BJ (cell line): ENCODE measurements at places on chromosomes 5 and 9. TPM values are rescaled to one million over a fixed set of nuclear protein-coding genes. Genes with fewer than 3 reads are reported as not detected.

GRCh38 chr9:121226175-121226574 is 24.5 kb upstream of the RAB14 start:
- no peak for DNase-seq

GRCh38 chr9:81621785-81622259 is 67.5 kb downstream of the TLE1 start:
- DNase-seq: no peak

- DNase-seq: no peak
Measured at GRCh38 chr5:9716838-9717281, 86.7 kb upstream of the TAS2R1 start.

GRCh38 chr5:112895682-112896081 is 26.3 kb downstream of the REEP5 start:
- no peak for DNase-seq

GRCh38 chr9:85420750-85421149 is 321.0 kb downstream of the AGTPBP1 start:
- no peak for DNase-seq

DNA sequence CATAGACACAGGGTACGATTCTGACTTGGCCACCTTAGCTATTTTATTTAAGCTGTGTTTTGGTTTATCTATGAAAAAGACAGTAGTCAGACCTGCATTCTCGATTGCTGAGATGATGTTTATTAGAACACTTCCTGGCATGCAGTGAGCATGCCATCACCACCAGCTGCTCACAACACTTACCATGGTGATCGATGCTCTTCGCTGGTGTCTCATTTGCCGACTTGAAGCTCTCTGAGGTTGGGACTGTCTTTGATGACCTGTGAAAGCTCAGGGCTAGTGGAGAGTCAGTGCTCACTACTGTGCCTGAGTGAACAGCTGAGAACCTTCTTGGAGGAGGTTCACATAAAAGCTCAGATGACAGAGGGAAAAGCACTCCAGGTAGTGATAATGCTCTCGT is 4.4 kb upstream of the C9orf153 start:
- DNase-seq: no peak

DNA sequence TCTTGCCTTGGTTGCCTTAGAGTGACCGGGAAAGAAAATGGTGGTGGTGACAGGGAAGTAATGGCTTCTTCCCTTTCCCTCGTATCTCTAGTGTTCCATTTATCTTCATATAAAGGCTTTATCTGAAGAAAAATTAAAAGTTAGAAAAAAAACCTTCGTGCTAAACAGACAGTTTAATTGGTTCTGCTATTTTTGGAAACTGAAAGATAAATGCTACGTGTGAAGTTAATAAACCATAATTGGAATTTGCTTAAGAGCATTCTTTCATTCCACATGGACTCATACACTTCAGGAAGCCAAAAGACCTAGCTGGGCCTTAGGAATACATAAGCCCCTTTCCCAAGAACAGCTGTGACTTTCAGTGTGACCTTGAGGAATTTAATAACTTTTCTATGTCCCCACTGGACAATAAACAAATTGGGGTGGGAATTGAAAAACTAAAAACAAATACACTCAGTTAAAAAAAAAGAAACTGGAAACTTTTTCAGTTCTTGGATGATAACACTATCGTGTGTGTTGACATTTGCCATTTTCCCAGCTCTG is 818.8 kb upstream of the WWC1 start:
- DNase-seq: no peak

GRCh38 chr5:174411479-174411819 is 312.9 kb upstream of the MSX2 start:
- DNase-seq: no peak

DNA sequence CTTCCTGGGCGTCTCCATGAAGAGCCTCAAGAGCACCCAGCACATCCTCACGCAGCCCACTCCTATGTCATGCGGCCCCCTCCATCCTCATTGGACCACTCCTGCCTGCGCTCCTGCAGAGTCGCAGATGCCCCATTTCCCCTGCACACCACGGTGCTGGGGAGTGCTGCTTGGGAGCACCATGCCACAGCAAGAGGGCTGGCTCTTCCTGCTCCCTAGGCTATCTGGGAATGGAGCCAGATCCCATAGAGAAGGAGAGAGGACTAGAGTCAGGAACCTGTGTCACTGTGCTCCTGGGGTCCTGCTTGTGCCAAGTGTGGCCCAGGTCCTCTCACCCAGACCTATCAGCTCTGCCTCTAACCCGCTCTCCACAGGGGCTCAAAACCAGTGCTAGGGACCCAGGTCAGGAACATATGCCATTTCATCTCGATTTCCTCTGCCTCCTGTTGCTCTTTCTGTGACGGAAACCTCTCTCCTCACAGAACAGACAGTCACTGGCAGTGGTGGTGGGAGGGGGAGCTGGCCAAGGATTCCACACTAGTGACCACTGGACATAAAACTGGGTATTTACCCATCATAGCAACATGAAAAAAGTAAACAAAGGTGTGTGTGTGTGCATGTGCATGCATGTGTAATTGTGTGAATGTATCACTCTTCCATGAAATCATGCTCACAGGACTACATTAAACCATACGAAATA is 178.4 kb downstream of the TTLL11 start:
- no peak for DNase-seq

GRCh38 chr9:23820451-23821374 is 5.3 kb downstream of the ELAVL2 start:
- DNase-seq: no peak

DNA sequence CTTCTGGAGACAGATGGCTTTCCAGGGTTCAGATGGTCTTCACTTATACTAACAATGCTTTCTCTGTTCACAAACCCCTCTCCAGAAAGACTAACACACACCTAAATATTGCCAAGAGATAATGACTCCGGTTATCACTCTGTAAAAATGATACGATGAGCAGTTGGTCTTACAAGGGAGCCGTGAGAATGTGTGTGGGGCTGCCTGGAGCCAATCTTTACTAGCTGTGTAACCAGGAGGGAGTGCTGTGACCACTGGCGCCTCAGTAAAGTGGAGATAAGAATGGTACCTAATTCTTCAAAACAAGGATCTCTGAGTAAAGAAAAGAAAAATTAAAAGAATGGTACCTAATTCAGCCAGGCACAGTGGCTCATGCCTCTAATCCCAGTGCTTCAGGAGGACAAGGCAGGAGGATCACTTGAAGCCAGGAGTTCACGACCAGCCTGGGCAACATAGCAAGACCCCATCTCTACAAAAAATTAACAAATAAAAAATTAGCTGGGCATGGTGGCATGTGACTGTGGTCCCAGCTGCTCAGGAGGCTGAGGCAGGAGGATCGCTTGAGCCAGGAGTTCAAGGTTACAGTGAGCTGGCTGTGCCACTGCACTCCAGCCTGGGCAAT is 39.9 kb upstream of the IL17B start:
- DNase-seq: no peak

GRCh38 chr9:104025104-104025503 is 69.0 kb upstream of the SMC2 start:
- no peak for DNase-seq

GRCh38 chr9:91921371-91921770 is 28.7 kb downstream of the ROR2 start:
- no peak for DNase-seq

DNA sequence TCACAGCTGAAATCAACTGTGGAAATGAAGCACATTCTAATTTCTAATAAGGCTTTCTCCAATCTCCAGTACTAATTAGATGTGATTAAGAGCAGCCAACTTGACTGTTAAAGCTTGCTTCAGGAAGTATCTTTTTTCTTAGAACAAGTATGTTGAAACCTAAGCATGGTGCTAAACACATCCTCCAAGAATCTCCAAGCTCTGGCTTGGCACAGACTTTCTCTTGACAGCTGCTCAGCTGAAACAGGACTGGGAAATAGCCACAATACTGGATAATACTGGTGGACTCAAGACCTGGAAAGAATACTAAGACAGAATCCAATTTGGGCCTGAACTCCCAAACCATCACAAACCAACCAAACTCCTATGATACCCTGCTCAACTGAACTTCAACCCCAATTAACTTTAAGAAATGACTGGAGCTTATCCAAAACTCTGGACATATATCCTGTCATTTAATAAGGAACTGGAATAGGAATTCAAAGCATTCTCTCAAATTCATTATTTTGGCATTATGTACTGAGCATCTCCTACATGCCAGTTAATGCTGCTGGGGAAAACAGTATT is 16.2 kb downstream of the PRKAA1 start:
- DNase-seq: no peak

GRCh38 chr5:142125378-142125777 is 16.8 kb downstream of the NDFIP1 start:
- DNase-seq: no peak

DNA sequence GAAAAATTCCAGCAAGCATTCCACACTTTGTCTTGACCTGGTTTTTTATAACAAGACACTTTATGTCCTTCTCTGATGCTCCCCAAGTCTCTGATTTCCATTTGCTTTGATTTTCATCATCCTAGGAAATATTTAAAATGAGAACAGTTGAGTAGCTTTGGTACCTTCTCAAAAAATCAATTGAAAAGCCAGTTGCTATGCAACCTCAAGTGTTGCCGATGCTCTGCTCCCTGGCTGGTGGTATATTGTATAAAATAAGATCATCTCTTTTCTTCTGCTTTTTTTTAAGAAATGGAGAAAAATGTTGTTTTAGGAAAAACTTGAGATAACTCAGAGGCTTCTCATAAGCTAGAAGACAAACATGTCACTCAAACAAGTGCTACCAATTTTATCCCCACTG is 109.7 kb downstream of the ZNF354C start:
- no peak for DNase-seq

DNA sequence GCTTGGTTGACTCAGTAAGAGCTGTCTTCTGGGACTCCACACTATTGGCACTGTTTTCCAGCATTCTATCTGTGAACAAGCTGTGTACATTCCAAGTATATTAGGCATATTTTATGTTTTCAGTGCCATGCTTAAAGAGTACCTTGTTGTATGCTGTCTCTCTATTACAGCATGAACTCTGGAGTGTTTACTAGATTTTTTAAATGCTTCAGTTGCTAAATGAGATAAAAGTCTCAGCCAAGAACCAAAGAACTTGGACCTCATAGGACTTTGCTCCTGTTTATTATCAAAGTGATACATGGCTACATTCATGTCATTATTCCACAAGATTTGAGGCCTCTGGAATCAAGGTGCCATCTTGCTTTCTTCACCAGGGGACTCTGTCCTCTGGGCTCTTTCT is 167.2 kb downstream of the C9orf152 start:
- DNase-seq: no peak

DNA sequence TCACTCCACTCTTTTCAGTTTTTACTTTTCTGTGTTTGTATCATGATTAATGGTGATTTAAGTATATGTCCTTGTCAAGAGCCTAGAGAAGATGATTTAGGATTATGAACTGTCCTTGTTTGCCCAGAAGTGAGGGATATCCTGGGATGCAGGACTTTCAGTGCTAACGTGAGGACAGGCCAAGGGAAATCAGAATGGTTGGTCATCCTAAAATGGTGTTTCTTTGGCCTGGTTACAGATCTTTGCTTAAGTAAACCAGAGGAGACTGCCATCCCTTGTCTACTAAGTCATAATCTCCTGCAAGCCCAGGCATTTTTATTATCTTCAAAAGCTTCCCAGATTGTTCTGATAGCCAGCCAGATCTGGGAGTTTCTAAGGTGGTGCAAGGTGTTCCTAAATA is 22.3 kb upstream of the DPYSL3 start:
- no peak for DNase-seq

DNA sequence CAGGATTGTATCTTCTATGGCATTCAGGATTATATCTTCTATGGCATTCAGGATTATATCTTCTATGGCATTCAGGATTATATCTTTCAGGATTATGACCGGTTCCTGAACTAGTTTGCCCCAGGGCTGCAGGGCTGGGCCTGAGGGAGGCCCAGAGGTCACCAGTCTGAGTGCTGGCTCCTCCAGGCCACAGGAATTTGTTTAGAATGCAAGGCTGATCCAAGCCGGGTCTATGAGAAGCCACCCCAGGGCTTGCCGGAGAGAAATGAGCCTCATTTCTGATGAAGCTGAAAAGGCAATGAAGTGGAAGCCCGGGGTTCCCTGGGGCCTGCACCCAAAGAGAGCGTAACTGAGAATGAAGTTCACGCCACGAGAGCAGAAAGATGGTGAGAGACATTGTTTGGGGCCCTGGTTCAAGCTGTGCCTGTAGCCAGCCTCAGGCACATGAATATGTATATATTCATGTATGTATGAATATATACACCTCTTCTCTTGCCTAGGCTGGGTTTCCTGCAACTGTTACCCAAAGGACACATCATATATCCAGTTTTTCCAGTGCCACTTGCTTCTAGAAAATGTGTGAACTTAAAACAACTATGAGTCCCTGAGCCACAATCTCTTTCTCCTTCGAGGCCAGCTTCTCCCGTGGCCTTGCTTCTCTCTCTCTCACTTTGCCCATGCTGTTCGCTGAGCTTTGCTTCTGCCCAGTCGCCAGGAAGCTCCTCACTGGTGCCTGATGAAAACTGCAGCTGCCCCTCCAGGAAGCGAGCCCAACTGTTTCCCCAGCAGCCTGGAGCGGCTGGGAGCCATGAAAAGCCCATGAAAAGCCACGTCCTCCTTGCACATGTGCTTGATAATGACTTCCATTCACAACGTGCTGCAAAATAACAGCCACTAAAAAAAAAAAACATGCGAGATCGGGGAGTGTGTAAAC is 62.3 kb downstream of the GTF3C4 start:
- no peak for DNase-seq

DNA sequence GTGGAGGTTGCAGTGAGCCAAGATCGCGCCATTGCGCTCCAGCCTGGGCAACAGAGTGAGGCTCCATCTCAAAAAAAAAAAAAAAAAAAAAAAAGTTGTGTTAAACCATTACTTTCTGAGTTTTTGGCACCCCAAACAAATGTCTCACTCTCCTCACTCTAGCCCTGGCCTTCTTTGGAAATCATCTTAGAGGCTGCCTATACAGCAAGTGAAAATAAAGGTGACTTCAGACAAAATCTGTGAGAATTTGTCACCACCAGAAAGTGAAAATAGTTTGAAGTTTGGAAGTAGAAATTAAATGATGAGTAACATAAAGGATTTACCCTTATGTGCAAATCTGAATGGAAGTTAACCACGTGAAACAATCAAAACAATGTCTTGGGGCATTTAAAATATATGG is 7.2 kb upstream of the ZNF131 start:
- DNase-seq: no peak

The DRD1 gene
- polyA plus RNA-seq: 0.01 TPM in 1 of 2 replicates, not detected in the other

The HSDL2 gene
- 15.2 and 26.0 TPM in 2 replicates for polyA plus RNA-seq

The FBP2 gene
- polyA plus RNA-seq: not detected in 2 replicates

The TMEM252 gene
- not detected in 2 replicates for polyA plus RNA-seq

The GARIN3 gene
- not detected in 2 replicates for polyA plus RNA-seq

The PCDHA13 gene
- not detected in 2 replicates for polyA plus RNA-seq

The SMC5 gene
- 7.9 and 15.0 TPM in 2 replicates for polyA plus RNA-seq

The CDX1 gene
- polyA plus RNA-seq: 0.39 and 0.97 TPM in 2 replicates
